ENCODE measurements at places on chromosomes 4 and X.

GRCh38 chr4:121270389-121270788, 106.3 kb upstream of the TNIP3 start:
- DNase-seq: no peak

DNA sequence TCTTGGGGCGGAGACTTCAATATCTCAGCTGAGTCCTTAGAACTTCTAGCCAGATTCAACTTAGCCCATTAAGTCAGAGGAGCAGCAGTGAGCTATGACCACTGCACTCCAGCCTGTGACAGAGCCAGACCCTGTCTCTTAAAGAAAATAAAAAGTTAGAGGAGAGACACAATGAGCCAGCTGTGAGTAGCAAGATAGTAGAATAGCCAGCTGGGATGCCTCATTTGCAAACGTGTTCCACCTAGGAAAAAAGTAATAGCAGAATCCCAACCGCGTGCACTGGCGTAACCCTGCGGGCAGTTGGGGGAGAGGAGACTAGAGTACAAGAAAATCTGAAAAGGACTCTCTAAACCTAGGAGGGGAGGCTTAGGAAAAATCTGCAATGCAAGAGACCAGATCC, 133.2 kb upstream of the ANXA3 start:
- DNase-seq: no peak

DNA sequence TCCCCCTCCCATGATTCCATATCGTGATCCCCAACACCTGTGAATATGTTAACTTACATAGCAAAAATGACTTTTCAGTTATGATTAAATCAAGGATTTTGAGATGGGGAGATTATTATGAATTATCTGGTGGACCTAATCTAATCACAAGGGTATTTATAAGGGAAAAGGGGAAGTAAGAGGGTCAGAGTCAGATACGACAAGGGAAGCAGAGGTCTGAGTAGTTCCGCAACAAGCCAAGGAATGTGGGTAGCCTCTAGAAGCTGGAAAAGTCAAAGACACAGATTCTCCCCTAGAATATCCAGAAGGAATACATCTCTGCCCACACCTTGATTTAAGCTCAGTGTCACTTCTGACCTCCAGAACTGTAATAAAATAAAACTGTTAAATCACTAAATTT, 1.0 kb upstream of the IL13RA1 start:
- DNase-seq: no peak

DNA sequence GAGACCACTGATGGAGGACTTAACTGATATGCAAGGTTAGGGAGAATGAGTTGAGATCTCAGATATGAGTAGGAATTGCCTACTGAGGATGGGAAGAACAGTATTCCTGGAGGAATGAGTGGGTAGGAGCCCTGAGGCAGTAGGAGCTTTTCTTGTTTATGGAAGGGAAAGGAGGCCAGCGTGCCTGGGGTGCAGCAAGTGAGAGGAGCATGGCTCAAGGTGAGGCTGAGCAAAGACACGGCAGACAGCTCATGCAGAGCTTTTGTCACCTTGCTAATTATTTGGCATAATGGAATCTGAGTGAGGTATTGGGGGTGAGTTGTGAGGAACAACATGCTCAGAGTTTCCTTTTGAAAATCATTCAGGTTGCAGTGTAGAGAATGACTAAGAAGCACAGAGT, 65.3 kb upstream of the IBSP start:
- DNase-seq: no peak

DNA sequence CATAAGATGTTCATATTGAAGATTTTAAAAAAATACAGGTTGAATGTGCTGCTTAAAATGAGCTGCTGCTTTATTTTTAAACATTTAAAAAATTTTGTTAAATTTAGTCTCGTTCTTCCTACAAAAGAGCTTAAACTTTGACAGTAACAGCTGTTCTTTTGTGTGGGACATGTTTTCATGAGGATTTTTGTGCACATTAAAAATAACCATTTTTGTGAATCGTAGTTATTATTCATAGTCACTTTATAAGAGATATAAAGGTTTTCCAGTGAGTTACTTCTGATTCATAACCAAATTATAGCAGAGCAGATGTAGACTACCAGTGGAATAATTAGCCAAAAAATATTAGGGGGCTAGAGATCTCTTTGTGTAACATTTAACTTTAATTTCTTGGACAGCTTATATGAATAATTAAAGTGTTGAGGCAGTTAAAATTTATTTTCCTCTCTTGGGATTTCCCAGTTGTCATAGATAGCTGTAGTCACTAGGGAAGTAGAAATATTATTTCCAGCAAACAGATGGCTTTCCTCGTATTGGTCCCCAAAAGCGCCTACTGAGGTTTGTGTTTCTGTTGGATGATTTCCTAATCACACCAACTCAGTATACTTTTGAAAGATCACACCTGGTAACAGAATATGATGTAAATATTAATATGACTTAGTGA, 24.2 kb downstream of the RBPJ start:
- no peak for DNase-seq

DNA sequence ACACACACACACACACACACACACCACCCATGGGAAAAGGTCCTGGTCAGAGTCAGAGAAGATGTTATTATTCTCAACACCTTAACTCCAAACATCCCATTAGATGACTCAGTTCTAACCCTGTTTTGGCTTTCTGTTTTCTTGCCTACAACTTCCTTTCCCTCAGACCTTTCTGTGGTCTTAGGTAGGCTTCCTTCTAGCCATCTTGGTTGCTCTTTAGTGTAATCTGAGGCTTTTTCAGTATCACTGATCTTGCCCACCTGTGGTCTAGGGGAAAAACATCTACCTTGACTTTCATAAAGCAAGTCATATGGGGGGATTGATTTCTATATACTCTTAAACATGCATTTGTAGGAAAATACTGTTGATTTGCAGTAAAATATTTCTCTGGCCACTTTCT, 56.9 kb downstream of the ATG4A start:
- no peak for DNase-seq

- no peak for DNase-seq
Measured at GRCh38 chrX:9102956-9103355, 69.0 kb upstream of the FAM9B start.

- DNase-seq: no peak
Measured at GRCh38 chr4:2923668-2924173, 39.5 kb downstream of the NOP14 start.

- DNase-seq: no peak
Measured at GRCh38 chr4:53697016-53697685, 105.9 kb upstream of the LNX1 start.

GRCh38 chrX:40085102-40085551, 12.6 kb downstream of the BCOR start:
- no peak for DNase-seq

GRCh38 chr4:90122355-90122748, 4.8 kb upstream of the CCSER1 start:
- no peak for DNase-seq

DNA sequence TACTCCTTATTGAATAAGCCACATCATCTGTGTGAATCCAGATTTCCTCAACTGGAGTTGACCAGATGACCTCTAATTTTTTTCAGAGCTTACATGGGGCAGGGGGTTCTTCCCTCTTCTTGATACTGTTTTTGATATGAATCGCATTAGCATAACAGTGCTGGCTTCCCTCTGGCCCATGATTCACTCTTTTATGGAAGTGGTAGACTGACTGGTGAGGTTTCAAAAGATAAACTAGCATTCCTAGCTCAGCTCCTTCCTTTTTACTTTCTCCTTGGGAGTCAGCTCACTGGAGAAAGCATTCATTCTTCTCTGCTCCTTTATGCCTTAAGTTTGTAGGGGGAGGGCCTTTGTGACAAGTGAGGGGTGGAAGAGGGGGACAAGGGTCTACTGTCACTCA, 161.0 kb upstream of the FGF13 start:
- no peak for DNase-seq

All from stimulated activated CD4-positive, alpha-beta T cell treated with anti-CD3 and anti-CD28 coated beads, Interleukin-1b, Interleukin-23, amount 100 ng/mL, for 48 hours (primary cell).